Dermis lymphatic vessel endothelial cell (primary cell): ENCODE measurements at places on chromosomes 16 and 17. TPM values are rescaled to one million over a fixed set of nuclear protein-coding genes. Genes with fewer than 3 reads are reported as not detected.

Gene TBC1D3
- total RNA-seq, result not detected in 2 replicates

Gene ABCC12
- not detected in 2 replicates for total RNA-seq

Gene ADAT1
- total RNA-seq, result 56.5 and 66.0 TPM in 2 replicates

Gene ASIC2
- 0.34 TPM in 1 of 2 replicates, not detected in the other for total RNA-seq

Gene ABCA3
- total RNA-seq, result 11.4 and 20.8 TPM in 2 replicates

Gene ENPP7
- total RNA-seq, result not detected in 2 replicates

Gene GFOD2
- total RNA-seq, result 63.6 and 72.4 TPM in 2 replicates

Gene RAI1
- 6.3 and 7.7 TPM in 2 replicates for total RNA-seq

Gene NPIPA8
- not detected in 2 replicates for total RNA-seq

Gene TVP23C
- 18.9 and 19.1 TPM in 2 replicates for total RNA-seq

Gene CES1
- 0.17 and 0.65 TPM in 2 replicates for total RNA-seq

Gene OR4D1
- total RNA-seq, result not detected in 2 replicates

Gene ATP2C2
- not detected in 2 replicates for total RNA-seq

Gene CBLN1
- 0.11 TPM in 1 of 2 replicates, not detected in the other for total RNA-seq

Gene OR1F1
- total RNA-seq, result not detected in 2 replicates

Gene ZG16
- total RNA-seq, result not detected in 2 replicates

Gene KCNJ2
- 0.34 and 0.43 TPM in 2 replicates for total RNA-seq

Gene YPEL2
- 49.2 and 54.7 TPM in 2 replicates for total RNA-seq

Gene MYL11
- total RNA-seq, result not detected in 2 replicates

Gene TMEM11
- total RNA-seq, result 16.1 and 17.9 TPM in 2 replicates

Gene LRRC37A
- total RNA-seq, result 1.1 and 1.5 TPM in 2 replicates

Gene DVL2
- 28.4 and 28.5 TPM in 2 replicates for total RNA-seq

Gene SMPD3
- total RNA-seq, result under 0.01 TPM in 2 replicates

Gene SHMT1
- 7.1 and 11.1 TPM in 2 replicates for total RNA-seq

Gene MYO1D
- total RNA-seq, result 36.5 and 69.2 TPM in 2 replicates

Gene OSGIN1
- 0.69 and 1.2 TPM in 2 replicates for total RNA-seq

Gene TBC1D3C
- total RNA-seq, result 0.87 TPM in 1 of 2 replicates, not detected in the other
